ENCODE measurements at places on chromosomes 11 and 22. TPM values are rescaled to one million over a fixed set of nuclear protein-coding genes. Genes with fewer than 3 reads are reported as not detected.
A peak's percentile ranks its signal among the peaks of the same experiment; 100 is the strongest.

GRCh38 chr11:126880872-126881271, 119.7 kb downstream of the KIRREL3 start:
- DNase-seq, result no peak

DNA sequence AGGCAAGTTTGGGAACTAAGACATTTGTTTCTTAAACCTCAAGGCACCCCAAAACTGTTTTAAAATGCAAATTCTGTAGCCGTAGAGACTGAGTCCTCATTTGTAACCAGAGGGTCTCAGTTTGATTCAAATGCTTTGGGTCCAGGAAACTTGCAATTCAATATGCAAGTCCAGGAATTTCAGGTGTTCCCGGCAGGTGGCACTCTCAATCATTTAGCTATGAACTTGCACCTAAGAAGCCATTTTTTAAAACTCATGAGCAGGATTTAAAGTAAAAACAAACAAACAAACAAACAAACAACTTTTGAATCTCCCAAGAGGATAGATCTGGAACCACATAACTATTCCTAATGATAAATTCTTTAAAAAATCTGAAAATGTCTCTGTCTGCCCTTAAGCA, 8.7 kb upstream of the ABTB2 start:
- DNase-seq, result no peak

- DNase-seq, result no peak
Observed at GRCh38 chr11:117189191-117189940, 9.8 kb upstream of the TAGLN start.

GRCh38 chr11:7490054-7490453, 4.7 kb downstream of the OLFML1 start:
- DNase-seq, result peak; percentile 29

Gene IL10RA
- total RNA-seq, result not detected

GRCh38 chr11:68468217-68468828, 7.8 kb downstream of the PPP6R3 start:
- DNase-seq, result no peak

DNA sequence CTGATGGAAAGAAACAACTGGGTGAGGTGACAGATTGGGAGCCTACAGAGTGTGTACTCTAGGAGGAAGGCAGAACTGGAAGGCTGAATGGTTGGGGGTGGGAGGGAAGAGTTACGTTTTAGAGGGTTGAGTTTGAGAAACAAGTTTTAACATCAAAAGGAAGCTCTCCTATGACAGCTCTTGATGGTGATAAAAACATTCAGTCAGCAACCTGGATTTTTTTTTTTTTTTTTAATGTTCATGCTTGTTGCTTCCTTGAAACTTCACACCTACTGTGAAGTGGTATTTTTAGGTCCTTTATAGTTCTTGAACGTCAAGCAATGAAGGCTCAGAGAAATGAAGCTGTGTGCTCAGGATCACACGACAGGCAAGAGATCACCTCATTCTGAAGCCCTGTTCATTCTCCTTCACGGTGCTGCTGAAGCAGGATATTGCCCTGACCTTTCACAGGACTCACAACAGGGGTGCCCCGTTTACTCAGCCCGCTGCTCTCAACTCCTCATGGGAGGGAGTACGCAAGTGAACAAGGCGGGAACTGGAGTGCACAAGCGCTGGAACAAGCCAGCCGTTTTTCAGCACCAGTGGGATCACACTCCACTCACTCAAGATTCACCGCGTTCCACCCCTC, 1.6 kb upstream of the TMEM109 start:
- DNase-seq, result no peak

- no peak for DNase-seq
Observed at GRCh38 chr22:44999687-45000086, 10.1 kb downstream of the PHF21B start.

DNA sequence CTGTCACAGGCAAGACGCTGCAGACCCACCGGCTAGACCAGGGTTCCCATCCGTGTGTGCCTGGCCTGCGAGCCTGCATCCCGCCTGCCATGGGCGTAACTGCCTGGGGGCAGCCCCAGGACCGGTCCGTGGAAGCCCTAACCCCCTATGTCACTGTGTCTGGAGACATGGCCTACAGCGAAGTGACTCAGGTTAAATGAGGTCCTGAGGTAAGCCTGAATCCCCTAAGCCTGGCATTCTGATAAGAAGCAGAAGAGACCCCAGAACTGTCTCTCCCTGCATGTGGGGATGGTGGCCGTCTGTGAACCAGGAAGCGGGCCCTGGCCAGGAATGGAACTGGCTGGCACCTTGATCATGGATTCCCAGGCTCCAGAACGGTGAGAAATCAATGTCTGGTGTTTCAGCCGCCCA, 570.1 kb downstream of the BRD1 start:
- no peak for DNase-seq

DNA sequence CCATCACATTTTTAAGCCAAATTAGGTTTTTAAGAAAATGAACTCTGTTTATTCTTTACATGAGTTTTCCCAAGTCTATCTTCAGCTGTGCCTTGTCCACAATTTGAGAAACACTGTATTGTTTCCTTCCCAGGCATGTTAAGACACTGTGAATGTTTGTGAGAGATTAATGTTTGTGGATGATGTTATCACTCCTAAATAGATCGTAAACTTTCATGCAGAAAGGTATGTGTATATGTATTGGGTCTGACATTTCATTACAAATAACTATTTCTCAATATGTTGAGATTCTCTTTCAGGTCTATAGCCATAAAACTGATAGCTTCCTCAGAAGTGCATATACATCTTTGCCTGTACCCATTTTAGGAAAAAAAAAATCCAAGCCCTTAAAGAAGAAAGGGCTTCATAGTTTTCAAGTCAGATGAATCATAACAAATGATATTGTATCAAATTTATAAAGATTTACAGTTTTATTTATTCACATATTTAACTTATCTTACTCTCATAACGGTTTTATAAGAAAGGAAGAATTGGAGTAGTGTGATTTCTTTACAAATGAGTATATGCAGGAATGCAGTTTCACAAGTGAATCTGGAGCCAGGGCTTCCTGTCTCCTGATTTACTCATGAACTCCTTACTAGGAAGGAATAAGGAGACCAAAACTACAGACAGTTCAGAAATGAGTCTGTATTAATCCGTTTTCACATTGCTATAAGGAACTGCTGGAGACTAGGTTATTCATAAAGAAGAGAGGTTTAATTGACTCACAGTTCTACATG, 11.2 kb downstream of the OR8D1 start:
- DNase-seq, result no peak

- peak; percentile 22 for DNase-seq
Observed at GRCh38 chr11:20162824-20163782, 2.8 kb upstream of the DBX1 start.

Measured in mammary epithelial cell (primary cell).